Dermis blood vessel endothelial cell (primary cell): ENCODE measurements at places on chromosomes 12 and 14. TPM values are rescaled to one million over a fixed set of nuclear protein-coding genes. Genes with fewer than 3 reads are reported as not detected.

RBM19 gene
- 15.1 and 25.0 TPM in 2 replicates for total RNA-seq

OR4E1 gene
- not detected in 2 replicates for total RNA-seq

KRT74 gene
- not detected in 2 replicates for total RNA-seq

NRDE2 gene
- total RNA-seq, result 12.3 and 13.3 TPM in 2 replicates

GRCh38 chr14:103144085-103144484 lies 20.8 kb downstream of the TNFAIP2 start:
- no peak for DNase-seq

- DNase-seq, result no peak
These were observed 10.4 kb upstream of the ACVR1B start for GRCh38 chr12:51941011-51941581.

- DNase-seq, result no peak
These were observed 717 bp downstream of the VASH1 start for GRCh38 chr14:76761960-76762410.

DNA sequence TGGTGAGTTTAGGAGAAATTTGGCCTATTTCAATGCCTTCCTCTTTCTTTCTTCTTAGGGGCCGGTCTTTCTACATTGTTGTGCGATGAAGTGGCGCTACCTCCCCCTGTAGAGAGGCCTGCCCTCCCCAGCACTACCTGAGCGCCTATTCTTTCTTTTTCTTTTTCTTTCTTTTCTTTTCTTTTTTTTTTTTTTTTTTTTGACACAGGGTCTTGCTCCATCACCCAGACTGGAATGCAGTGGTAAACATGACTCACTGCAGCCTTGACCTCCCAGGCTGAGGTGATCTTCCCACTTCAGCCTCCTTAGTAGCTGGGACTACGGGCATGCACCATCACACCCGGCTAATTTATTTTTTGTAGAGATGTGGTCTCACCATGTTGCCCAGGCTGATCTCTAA lies 136.1 kb upstream of the MAX start:
- no peak for DNase-seq

DNA sequence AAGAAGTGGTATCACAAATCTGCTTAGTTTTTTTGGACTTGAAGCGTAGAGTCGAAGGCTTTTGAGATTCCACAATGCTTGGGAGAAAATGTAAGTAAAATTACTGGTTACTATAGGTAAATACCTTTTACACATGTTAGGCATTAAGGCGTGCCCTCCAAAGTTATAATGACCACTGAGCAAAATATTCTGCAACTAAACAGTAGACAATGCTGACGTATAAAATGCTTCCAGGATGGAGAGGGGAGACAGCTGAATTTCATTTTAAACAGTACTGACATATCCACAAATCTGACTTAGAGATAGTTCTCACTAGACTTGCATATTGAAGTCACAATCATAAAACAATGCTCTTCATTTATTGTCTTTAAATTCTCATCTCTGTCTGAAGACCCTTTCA lies 144.5 kb upstream of the DCN start:
- DNase-seq, result no peak

DNA sequence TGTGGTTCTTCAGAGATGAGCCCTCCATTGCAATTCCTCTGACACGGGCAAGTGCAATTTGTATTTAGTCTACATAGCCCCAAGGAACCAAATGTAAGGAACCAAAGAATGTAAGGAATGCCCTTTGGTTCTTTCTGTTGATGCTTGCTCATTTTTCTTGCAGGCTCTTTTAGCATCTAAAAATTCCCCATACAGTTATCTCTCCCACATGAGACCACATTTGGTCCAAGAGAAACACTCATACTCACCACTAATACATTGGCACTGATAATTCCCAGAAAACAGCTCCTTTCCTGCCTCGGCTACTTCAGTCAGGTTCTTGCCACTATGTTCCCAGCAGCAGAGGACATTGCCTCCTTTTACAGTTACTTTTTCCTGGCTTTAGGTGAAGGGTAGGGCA lies 332.6 kb downstream of the AEBP2 start:
- no peak for DNase-seq

DNA sequence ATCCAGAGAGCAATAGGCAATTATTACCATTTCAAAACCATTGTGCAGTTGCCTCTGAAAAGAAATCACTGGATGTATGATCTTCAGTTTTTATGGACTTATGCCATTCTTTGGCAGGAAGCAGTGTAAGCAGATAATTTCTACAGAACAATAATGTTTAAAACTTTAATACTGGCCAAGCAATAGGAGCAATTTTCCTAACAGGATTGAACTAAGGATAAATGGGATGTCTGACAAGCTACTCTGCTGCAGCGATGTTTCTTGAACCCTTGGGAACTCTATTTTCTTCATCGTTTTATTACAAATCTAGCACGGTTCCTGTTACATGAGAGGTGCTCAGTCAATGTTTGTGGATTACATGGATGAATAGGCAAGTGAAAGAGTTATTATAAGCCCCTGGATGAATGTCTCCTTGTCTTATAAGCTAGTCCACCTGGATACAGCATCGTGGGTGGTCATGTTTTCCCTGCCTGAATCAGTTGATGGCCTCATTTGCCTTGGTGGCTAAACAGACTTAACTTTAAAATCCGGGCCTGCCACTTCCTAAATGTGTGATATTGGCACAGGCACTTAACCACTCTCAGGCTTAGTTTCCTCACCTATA lies 68.2 kb upstream of the MDM1 start:
- peak; percentile 7 for DNase-seq

- no peak for DNase-seq
These were observed 52.7 kb upstream of the SYNE2 start for GRCh38 chr14:63800083-63800482.

- no peak for DNase-seq
These were observed 12.7 kb downstream of the BMAL2 start for GRCh38 chr12:27345376-27345775.

- DNase-seq, result peak; percentile 76
These were observed 48.6 kb upstream of the GTF2A1 start for GRCh38 chr14:81269100-81269978.
